ENCODE measurements at places on chromosomes 3 and 15.

GRCh38 chr15:52667597-52667996 lies 11.6 kb downstream of the ATOSA start:
- no peak for DNase-seq
- peak overlapping the region; percentile 10 for H3K27ac ChIP-seq
- H3K36me3 ChIP-seq, result peaks cover 38% of the 10 kb centered on the region
- peaks cover 35% of the 10 kb centered on the region for H3K4me1 ChIP-seq
- no peaks in the 10 kb centered on the region for H3K27me3 ChIP-seq

DNA sequence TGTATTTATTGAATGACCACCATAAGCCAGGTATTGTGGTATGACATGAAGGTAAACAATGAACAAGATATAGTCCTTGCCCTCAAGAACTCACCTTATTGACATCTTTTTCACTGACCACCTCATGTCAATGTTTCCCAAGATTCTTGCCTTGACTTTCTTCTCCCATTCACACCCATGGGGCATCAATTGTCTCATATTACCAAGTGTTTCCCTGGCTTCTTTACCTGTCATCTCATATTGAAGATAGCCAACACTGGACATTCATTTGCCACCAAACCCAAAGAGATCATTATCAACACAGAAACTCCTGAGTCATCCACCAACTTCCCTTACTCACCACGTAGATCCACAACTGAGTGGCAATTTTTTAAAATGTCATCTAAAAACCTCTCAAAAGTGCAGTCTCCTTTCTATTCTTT lies 2.2 kb downstream of the EFHB start:
- peaks cover 4% of the 10 kb centered on the region for H3K36me3 ChIP-seq
- H3K27me3 ChIP-seq, result peaks cover 6% of the 10 kb centered on the region
- peaks cover 18% of the 10 kb centered on the region for H3K4me1 ChIP-seq
- H3K4me3 ChIP-seq, result no peak overlapping the region
- no peak for DNase-seq
- H3K27ac ChIP-seq, result peak overlapping the region; percentile 4

DNA sequence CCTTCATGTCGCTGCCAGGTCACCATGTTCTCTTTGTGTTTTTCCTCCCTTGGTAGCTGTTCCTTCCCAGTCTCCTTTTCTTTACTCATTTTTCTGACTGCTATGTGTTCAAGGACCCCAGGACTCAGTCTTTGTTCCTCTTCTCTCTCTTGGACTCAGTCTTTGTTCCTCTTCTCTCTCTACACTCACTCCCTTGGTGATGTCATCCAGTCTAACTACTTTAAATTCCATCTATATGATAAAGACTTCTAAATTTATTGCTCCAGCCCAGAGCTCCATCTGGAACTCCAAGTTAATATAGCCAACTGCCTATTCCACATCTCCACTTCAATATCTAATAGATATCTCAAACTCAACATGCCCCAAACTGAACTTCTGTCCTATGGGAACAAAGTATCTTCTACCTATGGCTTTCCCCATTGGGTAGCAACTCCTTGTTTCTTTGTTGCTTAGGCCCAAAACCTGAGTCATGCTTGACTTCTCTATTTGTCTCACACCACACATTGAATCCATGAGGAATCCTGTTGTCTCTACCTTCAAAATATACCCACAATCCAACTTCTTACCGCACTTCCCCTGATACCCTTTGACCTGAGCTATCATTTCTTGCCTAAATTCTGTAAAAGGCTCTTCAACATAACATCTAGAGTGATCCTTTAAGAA lies 4.9 kb upstream of the DYNC1LI1 start:
- no peak overlapping the region for H3K4me3 ChIP-seq
- H3K27ac ChIP-seq, result no peak overlapping the region
- no peaks in the 10 kb centered on the region for H3K27me3 ChIP-seq

- H3K4me1 ChIP-seq, result no peaks in the 10 kb centered on the region
- peaks cover 3% of the 10 kb centered on the region for H3K27me3 ChIP-seq
- DNase-seq, result no peak
- H3K4me3 ChIP-seq, result no peak overlapping the region
Measured at GRCh38 chr3:141109751-141110150, 58.6 kb downstream of the SPSB4 start.

DNA sequence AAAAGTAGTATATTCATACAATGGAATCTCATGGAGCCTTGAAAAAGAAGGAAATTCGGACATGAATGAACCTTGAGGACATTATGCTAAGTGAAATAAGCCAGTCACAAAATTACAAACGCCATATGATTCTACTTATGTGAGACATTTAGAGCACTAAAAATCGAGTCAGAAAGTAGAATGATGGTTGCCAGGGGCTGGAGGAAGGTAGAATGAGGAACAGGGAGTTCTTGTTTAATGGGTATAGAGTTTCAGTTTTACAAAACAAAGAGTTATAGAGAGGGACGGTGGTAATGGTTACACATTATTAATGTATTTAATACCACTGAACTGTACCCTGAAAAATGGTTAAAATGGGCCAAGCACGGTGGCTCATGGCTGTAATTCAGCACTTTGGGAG lies 19.5 kb downstream of the UBXN7 start:
- H3K36me3 ChIP-seq, result peaks cover 14% of the 10 kb centered on the region
- no peaks in the 10 kb centered on the region for H3K27me3 ChIP-seq
- no peak for DNase-seq
- no peak overlapping the region for H3K27ac ChIP-seq
- peaks cover 34% of the 10 kb centered on the region for H3K4me1 ChIP-seq
- H3K4me3 ChIP-seq, result peak overlapping the region; percentile 11

- DNase-seq, result peak; percentile 35
- no peak overlapping the region for H3K4me3 ChIP-seq
- no peaks in the 10 kb centered on the region for H3K27me3 ChIP-seq
Measured at GRCh38 chr3:144028798-144029411, 57.3 kb downstream of the DIPK2A start.

Measured in memory B cell (primary cell).